ENCODE measurements at places on chromosomes 5 and 9.

DNA sequence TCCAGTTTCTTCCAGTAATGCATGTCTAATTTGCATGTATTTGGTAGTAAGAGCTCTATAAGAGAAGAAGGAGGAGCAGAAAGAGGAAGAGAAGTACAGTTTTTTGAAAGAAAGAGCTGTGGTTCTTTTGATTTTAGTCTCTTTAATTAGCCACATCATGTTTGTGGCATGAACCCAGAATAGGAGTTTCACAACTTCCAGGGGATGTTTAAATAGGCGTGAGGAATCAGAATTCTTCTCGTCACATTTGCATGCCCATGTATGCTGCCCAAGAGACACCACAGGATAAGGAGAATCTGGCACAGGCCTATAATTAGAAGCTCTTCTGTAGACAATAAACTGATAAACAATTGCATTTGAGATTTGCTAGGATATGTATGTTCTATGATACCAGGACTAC lies 78.7 kb downstream of the GAS1 start:
- DNase-seq, result no peak

GRCh38 chr5:156328161-156328560 lies 1.2 kb downstream of the SGCD start:
- no peak for DNase-seq

- no peak for DNase-seq
Observed at GRCh38 chr5:55230086-55230629, 3.0 kb upstream of the MCIDAS start.

DNA sequence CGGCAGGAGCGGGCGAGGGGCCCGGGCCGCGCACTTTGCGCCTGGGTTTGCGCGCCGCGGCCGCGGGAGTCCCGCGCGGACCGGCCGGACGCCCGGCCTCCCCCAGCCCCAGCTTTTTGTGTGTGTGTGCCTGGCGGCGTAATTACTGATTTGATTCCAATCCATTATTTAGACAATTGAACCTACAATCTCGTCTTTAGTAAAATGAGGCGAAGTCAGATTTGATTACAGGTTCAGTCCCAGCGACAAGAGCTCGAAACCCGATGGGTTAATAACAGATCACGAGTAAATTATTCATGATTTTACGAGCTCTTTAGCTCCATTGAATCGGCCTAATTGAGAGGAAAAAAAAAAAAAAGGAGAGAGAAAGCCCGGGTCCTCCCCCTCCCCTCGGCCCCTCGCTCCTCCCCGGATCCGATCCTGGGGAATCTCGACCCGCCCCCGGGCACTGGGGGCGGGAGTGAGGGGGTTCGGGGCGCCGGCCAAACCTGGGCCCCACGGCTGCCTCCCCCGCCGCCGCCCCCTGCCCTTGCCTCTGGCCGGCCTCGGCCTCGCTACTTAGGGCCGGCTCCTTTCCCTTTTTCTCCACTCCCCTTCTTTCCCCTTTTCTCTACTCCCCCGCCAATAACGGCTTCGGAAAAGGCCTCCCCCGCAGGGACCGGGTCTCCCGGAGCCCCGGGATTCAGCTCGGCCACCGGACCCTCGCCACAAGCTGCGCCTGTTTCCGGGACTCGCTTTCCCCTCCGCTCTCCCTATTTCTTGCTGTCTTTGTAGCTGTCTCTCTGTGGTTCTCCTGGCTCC lies 6.6 kb downstream of the LHX2 start:
- no peak for DNase-seq

GRCh38 chr5:164358531-164359259 lies 853.3 kb downstream of the MAT2B start:
- no peak for DNase-seq

- peak; percentile 2 for DNase-seq
Observed at GRCh38 chr9:70639853-70640814, 225.7 kb upstream of the KLF9 start.

GRCh38 chr5:60257596-60258271 lies 364.2 kb upstream of the PDE4D start:
- no peak for DNase-seq

DNA sequence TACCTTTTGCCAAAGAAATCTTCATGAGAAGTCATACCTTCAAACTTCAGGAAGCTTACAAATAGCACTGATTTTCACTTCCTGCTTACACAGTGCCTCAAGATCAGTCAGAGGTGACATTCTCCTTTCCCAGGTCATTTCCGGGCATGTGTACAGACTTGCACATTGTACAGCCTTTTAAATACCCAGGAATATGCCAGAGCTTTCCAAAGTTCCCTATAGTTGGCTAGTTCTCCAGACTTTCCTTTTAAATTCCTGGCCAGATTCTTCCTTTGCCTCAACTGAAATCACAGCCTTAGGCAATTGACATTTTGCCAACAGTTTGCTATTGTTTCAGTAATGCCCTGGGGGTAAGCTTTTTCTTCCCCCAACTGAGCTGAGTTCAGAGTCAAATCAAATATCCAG lies 47.2 kb downstream of the RFX3 start:
- DNase-seq, result peak; percentile 43

DNA sequence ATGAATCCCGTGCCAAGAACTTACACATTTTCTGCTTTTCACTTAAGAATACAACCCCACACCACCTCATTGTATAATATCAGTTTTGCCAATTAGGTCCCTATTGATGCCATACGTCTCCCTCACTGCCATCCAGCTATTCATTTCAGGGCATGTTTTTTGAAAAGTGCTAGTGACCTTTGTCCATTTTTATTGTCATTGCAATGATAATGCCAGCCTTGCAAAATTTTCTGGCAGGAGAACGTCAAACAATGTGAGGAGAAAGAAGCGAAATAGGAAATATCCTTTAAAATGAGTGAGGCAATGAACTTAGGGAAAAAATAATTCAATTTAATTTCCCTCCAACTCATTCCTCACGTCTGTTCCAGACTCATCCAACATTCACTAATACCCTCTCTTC lies 111.8 kb upstream of the CKMT2 start:
- no peak for DNase-seq

DNA sequence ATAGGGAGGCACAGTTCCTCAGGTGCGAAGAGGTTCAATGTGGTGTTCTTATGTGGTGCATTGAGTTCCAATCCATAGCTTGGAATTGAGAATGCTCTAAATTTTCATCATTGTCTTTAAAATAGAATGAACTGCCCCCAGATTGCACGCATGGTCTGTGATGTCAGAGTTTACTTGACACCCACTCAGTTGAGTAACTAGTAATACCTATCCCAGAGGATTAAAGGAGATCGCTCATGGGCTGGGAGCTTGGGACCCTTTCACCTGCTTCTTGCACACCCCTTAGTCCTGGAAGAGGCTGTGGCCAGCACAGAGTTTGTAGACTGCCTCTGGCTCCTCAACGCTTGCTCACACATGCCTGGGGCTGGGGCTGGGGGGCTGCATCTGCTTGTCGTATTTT lies 95.1 kb upstream of the OTULINL start:
- no peak for DNase-seq

GRCh38 chr5:35815089-35815936 lies 41.4 kb upstream of the IL7R start:
- DNase-seq, result peak; percentile 31

GRCh38 chr5:41772056-41772455 lies 98.2 kb downstream of the OXCT1 start:
- DNase-seq, result peak; percentile 41

- peak; percentile 77 for DNase-seq
Observed at GRCh38 chr9:117546894-117547678, 132.2 kb upstream of the ASTN2 start.

- no peak for DNase-seq
Observed at GRCh38 chr5:55410845-55411244, 103.1 kb downstream of the MTREX start.

- DNase-seq, result no peak
Observed at GRCh38 chr5:103473725-103474124, 88.9 kb downstream of the NUDT12 start.

- no peak for DNase-seq
Observed at GRCh38 chr9:96156171-96156974, 145.6 kb downstream of the HSD17B3 start.

DNA sequence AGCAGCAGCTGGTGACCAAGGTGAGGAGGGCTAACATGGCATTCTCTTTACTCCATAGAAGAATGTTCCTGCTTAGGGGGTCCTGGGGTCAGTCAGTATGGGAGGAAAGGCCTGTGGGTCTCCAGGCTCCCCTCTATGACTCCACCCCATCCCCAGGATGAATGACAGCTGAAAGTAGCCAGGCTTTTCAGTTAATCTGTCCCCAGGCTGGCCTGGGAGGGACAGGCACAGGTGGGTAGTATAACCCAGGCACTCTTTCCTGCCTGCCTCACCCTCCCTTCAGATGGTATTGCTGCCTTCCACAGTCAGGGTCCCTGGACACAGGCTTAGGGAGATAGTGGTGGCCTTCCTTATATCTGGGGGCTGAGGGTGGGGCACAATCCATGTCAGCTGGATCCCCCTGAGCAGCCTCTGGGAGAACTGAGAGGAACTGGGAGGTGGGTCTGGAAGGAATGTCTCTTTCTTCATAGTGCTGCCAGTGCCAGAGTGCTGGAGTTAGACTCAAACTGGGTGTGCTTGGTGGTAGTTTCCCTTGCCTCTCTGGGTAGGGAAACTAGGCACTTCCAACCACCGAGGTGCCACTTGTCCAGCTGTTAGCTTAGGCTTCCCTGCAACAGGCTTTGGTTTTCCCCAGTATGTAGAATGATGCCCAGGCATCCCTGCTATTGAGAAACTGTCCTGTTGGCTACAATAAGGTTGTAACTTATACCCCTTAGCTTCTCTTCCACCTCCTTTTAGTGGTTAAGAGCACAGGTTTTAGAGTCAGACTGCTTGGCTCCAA lies 27.8 kb downstream of the LARP1 start:
- no peak for DNase-seq

DNA sequence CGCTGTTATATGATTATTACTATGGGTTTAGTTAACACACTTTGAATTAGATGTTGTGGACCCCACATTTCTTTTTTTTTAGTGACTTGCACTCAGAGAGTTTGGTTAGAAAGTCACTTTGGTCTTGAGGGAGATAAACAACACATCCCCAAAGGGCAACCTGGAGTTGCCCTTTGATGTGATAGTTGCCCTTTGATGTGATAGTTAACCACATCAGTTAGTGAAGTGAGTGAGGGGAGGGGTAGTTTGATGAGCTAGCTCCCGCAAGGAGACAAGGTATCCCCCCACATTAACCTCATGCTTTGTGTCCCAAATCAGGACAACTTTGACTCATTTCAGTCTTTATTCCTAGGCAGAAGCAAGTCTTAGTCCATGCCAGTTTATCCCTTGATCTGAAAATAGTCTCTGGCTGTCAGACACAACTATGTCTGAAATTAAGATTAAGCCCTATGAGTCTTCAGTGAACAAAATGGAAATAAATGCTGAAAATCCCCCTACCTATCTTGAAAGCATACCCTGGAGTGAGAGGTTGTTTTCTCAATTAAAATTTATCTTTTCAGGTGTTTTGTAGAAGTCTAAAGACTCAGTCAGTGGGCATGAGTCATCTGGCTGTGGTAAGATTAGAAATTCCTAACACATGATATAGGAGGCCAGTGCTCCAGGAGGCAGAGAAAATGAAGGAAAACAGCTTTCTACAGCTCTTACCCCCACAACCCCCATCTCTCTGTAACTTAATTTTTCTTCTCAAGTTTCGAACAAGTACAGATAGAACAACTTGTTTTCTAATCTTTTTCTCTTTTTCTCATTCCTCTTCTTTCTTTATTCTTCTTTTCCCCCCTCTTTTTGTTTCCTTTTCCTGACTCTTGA lies 208.9 kb upstream of the DMRTA1 start:
- no peak for DNase-seq

DNA sequence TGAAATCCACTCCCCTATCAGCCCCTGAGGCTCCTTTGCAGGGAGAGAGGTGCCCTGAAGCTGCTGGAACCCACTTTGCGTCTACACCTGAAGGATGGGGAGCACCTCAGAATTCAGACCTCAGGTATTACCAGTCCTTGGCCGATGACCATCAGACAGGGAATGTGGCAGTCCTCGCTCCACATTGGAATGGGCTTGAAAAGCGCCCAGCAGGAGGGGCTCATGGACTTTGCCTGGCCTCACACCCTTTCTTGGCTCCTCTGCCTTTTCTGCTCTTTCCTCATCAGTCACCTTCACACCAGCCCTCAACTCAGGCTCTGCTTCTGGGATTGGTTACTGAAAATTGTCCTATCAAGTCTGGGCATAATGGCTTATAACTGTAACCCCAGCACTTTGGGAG lies 83.9 kb downstream of the BARX1 start:
- DNase-seq, result no peak
